ENCODE measurements at places on chromosomes 16 and 17. TPM values are rescaled to one million over a fixed set of nuclear protein-coding genes. Genes with fewer than 3 reads are reported as not detected.

PIMREG gene
- 1.8 TPM for total RNA-seq

ZNF75A gene
- 50.9 TPM for total RNA-seq

RBFOX1 gene
- 1.1 TPM for total RNA-seq

NSRP1 gene
- total RNA-seq, result 34.3 TPM

HS3ST3A1 gene
- total RNA-seq, result 5.9 TPM

NOL3 gene
- total RNA-seq, result 34.9 TPM

NRN1L gene
- total RNA-seq, result 4.2 TPM

DNA sequence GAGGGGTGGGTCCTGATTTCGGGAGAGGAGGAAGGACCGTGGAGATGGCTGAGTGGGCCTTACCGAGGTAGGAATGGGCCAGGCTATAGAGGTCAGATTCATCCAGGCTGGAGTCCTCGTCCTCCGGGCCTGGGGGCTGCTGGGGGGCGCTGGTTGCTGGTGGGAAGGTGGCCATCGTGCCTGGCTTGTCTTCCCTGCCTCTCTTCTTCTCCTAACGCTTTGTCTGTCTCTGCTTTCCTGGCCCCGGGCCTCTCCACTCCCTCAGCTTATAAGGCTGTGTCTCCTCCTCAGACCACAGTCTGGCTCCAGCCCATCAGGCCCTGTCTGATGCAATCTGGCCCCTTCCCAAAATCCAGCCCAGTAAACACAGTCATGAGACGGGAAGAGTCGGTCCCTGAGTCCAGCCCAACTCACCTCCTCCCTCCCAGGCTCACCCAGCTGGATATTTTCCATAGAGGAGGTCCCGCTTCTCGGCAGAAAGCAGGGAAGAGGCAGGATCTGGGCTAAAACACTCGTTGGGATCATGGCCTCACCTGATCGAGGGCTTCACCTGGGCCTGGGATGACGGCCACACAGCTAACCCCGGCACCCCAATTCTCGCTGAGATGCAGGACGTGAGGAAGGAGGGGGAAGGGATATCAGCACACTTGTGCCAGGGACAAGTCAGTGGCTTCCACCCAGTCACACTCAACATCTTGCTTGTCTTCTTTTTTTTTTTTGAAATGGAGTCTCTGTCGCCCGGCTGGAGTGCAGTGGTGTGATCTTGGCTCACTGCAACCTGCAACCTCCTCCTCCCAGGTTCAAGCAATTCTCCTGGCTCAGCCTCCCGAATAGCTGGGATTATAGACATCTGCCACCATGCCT, at the start of gene NUPR1:
NUPR1 (minus strand) TSS at position 242 of the 864 bp plus-strand sequence; CDS start at position 175, 67 bp downstream.
- H3K36me3 ChIP-seq, result no peaks in the 10 kb centered on the region
- peak within 1 kb of the TSS; percentile 66 for H3K4me3 ChIP-seq
- H3K27ac ChIP-seq, result peak within 1 kb of the TSS; percentile 97
- H3K27me3 ChIP-seq, result no peaks in the 10 kb centered on the region
- peak; percentile 97 for DNase-seq

GRCh38 chr17:49455272-49455861, 39.7 kb upstream of the NGFR start:
- no peak for DNase-seq
- no peaks in the 10 kb centered on the region for H3K36me3 ChIP-seq
- no peaks in the 10 kb centered on the region for H3K27me3 ChIP-seq
- H3K4me3 ChIP-seq, result no peak overlapping the region

- no peaks in the 10 kb centered on the region for H3K4me1 ChIP-seq
- H3K27ac ChIP-seq, result no peak overlapping the region
- DNase-seq, result peak; percentile 38
- no peak overlapping the region for H3K4me3 ChIP-seq
- H3K36me3 ChIP-seq, result no peaks in the 10 kb centered on the region
Observed at GRCh38 chr17:79325709-79326430, 251.2 kb downstream of the ENGASE start.

DNA sequence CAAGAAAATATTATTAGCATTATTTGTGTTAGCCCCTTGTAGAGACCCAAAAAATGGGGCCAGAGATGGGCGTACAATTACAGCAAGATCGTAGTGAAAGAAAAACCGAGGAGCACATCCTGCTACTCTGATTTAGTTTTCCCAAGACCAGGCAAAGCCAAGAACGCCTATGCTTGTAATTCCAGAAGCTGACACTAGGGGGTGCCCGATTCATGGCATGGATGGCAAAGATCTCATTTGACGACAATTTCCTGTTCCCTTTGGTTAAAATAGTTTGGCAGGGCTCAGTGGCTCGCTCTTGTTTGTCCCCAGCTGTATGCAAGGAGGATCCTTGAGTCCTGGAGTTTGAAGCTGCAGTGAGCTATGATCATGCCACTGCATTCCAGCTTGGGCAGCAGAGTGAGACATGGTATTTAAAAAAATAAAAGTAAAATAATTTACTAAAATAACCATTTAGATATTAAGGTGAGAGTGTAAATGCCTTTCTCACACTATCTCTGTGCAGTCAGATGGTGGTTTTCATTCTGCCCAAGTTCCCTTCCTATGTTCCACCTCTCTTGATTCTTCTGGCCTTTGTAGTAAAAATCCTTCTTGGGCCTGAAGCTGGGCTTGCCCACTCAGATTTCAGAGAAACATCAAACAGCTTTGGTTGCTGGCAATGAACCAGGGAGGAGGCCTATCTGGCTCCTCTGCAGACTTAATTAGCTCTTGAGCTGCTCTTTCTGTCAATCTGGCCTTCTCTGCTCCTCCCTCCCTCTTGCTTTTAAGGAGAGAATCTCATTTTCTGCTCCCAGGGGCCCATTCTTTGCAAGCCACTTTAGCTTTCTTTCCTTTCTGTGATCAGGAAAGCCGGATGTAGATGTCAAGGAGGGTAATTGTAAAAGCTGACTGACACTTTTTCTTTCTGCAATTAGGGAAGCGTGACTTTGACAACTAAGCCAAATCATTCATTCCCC, 31.2 kb downstream of the TMEM238L start:
- H3K4me3 ChIP-seq, result no peak overlapping the region
- H3K27me3 ChIP-seq, result no peaks in the 10 kb centered on the region
- peaks cover 12% of the 10 kb centered on the region for H3K4me1 ChIP-seq

DNA sequence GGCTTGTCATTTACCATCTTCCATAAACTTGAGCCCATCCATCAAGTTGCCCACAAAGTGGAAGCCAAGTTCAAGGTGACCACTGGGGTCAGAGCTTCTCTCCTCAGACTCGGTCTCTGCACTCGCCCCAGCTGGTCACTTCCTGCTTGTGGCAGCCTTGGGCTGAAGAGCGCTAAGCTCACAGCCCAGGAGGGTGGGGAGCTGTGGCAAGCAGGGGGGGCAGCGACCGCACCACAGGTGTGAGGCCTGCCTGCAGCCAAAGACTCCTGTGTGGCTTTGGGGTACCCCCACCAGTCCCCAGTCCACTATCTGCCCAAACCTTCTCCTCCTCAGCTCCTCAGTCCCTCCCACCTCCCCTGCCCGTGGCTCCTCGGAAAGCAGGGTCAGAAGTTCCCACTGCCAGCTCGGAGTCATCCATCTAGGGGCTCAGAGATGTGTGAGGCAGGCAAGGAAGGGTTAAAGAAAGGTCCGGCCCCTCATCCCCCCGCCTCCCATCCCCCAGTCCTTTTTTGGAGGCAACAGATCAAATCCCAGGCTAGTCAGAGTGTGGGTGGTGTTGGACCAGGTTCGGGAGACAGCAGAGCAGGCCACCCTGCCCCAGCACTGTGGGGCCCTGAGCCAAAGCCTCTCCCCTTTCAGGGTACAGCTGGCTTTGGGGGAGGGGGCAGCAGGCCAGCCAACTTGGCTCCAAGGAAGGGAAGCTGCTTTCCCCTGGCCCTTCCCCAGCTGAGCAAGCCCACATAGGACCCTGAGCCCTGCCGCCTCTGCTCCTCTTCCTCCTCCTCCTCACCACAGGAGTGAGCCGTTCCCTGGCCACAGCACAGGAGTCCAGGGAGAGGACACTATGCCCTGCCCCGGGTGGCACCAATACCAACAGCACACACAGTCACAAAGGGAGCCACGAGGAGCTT, 3.2 kb downstream of the CSF3 start:
- no peak overlapping the region for H3K4me3 ChIP-seq
- DNase-seq, result peak; percentile 48
- no peaks in the 10 kb centered on the region for H3K27me3 ChIP-seq
- peaks cover 52% of the 10 kb centered on the region for H3K4me1 ChIP-seq
- no peaks in the 10 kb centered on the region for H3K36me3 ChIP-seq

GRCh38 chr17:44636562-44636961, 19.7 kb upstream of the MEIOC start:
- H3K27me3 ChIP-seq, result no peaks in the 10 kb centered on the region
- H3K36me3 ChIP-seq, result no peaks in the 10 kb centered on the region
- no peak for DNase-seq
- no peak overlapping the region for H3K4me3 ChIP-seq
- H3K27ac ChIP-seq, result no peak overlapping the region
- no peaks in the 10 kb centered on the region for H3K4me1 ChIP-seq

- no peak for DNase-seq
- no peaks in the 10 kb centered on the region for H3K27me3 ChIP-seq
Observed at GRCh38 chr16:64428463-64429113, 693.3 kb downstream of the CDH11 start.

- H3K4me3 ChIP-seq, result no peak overlapping the region
- H3K4me1 ChIP-seq, result no peaks in the 10 kb centered on the region
- no peaks in the 10 kb centered on the region for H3K27me3 ChIP-seq
- no peaks in the 10 kb centered on the region for H3K36me3 ChIP-seq
- H3K27ac ChIP-seq, result no peak overlapping the region
Observed at GRCh38 chr16:84739349-84740124, 39.7 kb downstream of the USP10 start.

DNA sequence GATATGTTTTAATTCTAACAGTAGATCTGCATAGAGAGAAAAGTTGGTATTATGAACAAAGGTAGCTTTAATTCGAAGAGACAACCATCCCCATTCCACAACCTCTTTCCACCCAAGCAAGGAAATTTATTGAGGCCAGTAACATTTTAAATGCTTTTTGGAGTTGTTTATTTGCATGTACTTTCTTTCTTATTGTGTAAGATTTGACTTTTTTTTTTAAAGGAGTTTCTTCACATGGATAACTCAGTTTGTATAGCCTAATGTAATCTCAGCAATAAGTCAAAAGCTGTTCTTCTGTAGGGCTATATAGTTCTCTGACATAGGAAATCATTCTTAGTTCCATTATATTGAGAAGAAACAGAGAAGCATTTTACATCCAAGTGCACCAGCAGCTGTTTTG, 163.3 kb downstream of the PRKCA start:
- no peaks in the 10 kb centered on the region for H3K27me3 ChIP-seq
- H3K36me3 ChIP-seq, result no peaks in the 10 kb centered on the region
- DNase-seq, result no peak
- no peak overlapping the region for H3K4me3 ChIP-seq
- H3K4me1 ChIP-seq, result peaks cover 22% of the 10 kb centered on the region
- H3K27ac ChIP-seq, result no peak overlapping the region

- H3K4me1 ChIP-seq, result peaks cover 7% of the 10 kb centered on the region
- H3K36me3 ChIP-seq, result no peaks in the 10 kb centered on the region
- no peak overlapping the region for H3K27ac ChIP-seq
Observed at GRCh38 chr16:89618109-89618998, 4.9 kb downstream of the DPEP1 start.

- H3K4me3 ChIP-seq, result peak overlapping the region; percentile 67
- no peaks in the 10 kb centered on the region for H3K36me3 ChIP-seq
- no peaks in the 10 kb centered on the region for H3K27me3 ChIP-seq
- no peak for DNase-seq
Observed at GRCh38 chr16:29898804-29899515, 390 bp downstream of the SEZ6L2 start.

DNA sequence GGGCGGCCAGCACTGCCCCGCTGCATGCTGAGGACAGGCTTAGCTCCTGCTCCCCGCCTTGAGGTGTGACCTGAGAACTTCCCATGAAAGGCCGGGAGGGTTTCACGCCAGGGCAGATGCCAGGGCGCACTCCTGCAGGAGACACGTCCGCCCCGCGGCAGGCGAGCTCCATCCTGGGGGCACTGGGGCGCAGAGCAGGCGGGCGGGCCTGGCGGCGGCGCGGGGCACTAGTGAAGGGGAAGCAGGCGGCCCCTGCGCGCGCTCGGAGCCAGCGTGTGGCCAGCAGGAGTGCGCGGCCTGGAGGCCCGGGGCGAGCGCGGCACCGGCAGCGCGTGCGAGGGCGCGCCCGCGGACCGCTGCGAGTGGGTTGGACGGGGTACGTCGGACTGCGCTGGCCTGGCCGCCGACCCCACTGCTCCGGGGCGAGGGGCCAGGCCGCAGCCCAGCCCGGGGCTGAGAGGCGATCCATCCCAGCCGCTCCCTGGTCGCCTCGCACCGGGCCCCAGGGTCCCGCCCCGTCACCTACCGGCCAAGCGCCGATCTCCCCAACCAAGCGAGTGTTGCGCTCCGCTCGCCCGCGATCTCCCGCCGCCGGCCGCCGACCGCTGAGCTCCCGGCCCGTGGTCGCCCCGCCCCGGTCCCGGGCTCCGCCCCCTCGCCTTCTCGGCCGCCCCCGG, at the start of gene MAP3K14:
MAP3K14 (minus strand) TSS at position 587 of the 677 bp plus-strand sequence. CDS start 26,275 bp downstream, outside the sequence.
- peak; percentile 68 for DNase-seq
- H3K4me3 ChIP-seq, result peak within 1 kb of the TSS; percentile 78
- no peaks in the 10 kb centered on the region for H3K27me3 ChIP-seq
- peak within 1 kb of the TSS; percentile 96 for H3K27ac ChIP-seq
- peaks cover 44% of the 10 kb centered on the region for H3K4me1 ChIP-seq

DNA sequence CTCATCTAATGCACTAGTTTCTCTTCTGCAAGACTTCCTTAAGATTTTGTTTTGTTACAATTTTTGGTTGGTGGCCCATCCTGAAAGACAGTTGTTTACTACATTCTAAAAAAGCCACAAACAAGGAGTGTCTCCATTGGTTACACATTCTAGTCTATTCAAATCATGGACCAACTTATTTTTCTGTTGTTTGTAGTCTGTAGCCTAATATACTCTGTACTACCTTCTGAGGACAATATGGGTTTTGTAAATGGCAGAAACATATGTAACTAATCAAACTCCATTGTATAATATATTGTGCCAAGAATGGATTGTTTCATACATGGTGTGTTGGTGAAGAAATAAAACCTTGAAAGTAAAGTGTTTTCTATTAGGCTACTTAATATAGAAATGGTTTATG, 79.5 kb upstream of the DHX40 start:
- no peak for DNase-seq
- H3K36me3 ChIP-seq, result no peaks in the 10 kb centered on the region
- H3K4me3 ChIP-seq, result no peak overlapping the region
- H3K27me3 ChIP-seq, result no peaks in the 10 kb centered on the region
- H3K4me1 ChIP-seq, result no peaks in the 10 kb centered on the region

GRCh38 chr17:16269658-16270057, 52.6 kb downstream of the PIGL start:
- no peaks in the 10 kb centered on the region for H3K4me1 ChIP-seq
- H3K27me3 ChIP-seq, result no peaks in the 10 kb centered on the region
- H3K4me3 ChIP-seq, result no peak overlapping the region
- no peak for DNase-seq
- H3K36me3 ChIP-seq, result no peaks in the 10 kb centered on the region
- no peak overlapping the region for H3K27ac ChIP-seq

DNA sequence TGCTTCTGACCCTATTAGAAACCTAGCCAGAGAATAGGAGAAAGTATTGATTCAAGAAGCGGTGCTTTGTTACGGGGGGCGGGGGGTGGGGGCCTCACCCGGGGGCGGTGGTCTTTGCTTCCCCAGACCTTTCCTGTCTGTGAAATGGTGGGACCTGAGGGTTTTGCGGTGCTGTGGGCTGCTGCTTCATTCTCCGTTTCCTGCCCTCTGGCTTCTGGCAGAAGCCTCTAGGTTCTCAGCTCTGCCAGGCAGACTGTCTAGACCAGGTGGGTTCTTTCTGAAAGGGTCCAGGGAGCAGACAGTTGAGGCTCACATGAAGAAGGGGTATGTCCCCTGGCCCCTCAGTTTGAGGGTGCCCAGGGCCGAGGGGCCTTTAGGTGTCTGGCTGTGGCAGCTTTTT, 14.0 kb downstream of the GSE1 start:
- no peaks in the 10 kb centered on the region for H3K36me3 ChIP-seq
- H3K4me1 ChIP-seq, result peaks cover 25% of the 10 kb centered on the region
- no peak overlapping the region for H3K27ac ChIP-seq
- no peaks in the 10 kb centered on the region for H3K27me3 ChIP-seq
- no peak for DNase-seq
